Activated CD4-positive, alpha-beta T cell treated with anti-CD3 and anti-CD28 coated beads for 36 hours (primary cell): ENCODE measurements at places on chromosomes 13 and 19. TPM values are rescaled to one million over a fixed set of nuclear protein-coding genes. Genes with fewer than 3 reads are reported as not detected.

DNA sequence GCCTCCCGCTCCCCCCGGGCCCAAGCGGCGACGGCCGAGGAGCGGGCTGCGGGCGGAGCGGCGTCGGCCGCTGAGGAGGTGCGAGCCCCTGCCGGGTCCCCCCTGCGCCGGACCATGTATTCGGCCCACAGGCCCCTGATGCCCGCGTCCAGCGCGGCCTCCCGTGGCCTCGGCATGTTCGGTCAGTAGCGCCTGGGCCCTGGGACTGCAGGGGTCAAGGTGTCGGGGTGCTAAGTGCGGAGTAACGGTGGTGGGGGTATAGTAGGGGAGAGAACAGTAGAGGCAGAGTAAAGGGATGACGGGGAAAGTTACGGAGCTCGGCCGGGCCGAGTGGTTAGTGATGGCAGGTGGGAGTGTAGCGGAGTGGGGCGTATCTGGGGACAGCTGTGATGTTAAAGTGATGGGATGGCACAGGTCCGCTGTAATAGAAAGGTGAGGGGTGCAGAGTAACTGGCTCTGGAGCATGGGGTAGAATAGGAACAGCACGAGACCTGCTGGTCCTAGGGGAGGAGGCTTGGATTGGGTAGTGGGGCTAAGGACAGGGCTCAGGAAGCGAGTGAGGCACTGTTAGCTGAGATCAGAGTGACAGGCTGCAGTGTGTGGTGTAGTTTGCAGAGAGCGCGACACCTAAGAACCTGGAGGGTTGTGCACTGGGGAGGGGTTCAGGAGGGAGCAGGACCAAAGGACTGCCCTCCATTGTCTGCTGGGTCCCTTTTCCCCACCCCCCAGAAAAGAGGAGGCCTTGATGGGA lies 15.7 kb downstream of the CIC start:
- peak; percentile 52 for DNase-seq

The APOC4 gene
- not detected for total RNA-seq

GRCh38 chr19:47353307-47353712 lies 4.2 kb downstream of the DHX34 start:
- DNase-seq = no peak

DNA sequence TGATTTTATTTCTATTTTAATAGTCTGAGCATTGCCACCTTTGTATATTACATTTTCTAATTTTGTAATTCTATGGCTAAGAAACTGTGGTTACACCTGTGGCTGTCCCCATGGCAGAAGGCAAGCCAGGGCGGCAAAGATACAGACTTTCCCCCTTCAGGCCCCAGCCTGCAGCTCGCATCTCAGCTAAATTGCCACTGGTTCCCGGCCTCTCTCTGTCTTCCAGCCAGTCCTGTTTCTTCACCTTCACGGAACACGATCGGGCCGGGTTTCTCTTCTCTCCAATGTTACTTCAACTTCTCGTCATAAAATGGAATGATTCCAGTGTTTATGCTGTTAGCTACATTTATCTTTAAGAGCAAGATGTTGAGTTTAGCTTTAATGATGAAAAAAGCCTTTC lies 124.5 kb upstream of the ZNF507 start:
- no peak for DNase-seq

The SMIM44 gene
- not detected for total RNA-seq

DNA sequence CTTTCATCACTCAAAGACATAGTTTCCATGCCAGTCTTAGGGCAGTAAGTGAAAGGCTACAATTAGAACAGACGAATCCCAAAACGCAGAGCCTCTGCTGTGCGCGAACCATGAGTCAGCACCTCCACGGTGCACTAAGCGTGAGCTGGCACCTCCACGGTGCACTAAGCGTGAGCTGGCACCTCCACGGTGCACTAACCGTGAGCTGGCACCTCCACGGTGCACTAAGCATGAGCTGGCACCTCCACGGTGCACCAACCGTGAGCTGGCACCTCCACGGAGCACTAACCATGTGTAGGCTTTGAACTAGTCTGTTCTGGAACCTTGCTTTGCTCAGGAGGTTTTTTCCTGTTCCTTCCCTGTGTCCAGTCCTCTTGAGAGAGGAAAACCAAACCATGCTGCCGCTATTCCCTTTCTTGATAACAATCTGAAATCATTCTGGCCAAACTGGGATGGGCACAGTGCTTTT lies 120.6 kb downstream of the IRS2 start:
- DNase-seq = no peak

The C19orf53 gene
- total RNA-seq = 142 TPM

The LILRB4 gene
- not detected for total RNA-seq

- DNase-seq = peak; percentile 42
These were observed 4.0 kb downstream of the COL5A3 start for GRCh38 chr19:10006335-10006708.

The IGFL1 gene
- total RNA-seq = not detected

The GAPDHS gene
- total RNA-seq = not detected

The TJP3 gene
- total RNA-seq = 1.0 TPM

GRCh38 chr13:43077906-43078305 lies 54.5 kb downstream of the DNAJC15 start:
- no peak for DNase-seq

- DNase-seq = no peak
These were observed 24.7 kb downstream of the URI1 start for GRCh38 chr19:29966588-29967249.

The KANK3 gene
- total RNA-seq = 1.1 TPM

The ZNF99 gene
- total RNA-seq = not detected

DNA sequence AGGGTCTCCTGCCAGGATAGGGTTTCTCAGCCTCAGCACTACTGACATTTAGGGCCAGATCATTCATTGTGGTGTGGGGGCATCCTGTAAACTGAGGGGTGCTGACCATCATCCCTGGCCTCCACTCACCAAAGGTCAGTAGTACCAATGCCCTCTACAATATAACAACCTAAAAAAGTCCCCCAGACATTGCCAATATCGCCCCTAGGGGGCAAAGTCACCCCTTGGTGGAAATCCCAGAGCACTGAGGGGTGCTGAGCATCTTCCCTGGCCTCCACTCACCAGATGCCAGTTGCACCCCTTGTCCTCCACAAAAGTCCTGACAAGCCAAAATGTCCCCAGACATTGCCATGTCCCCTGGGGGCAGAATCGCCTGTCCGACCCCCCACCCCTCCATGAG lies 21.6 kb downstream of the CPAMD8 start:
- DNase-seq = no peak

DNA sequence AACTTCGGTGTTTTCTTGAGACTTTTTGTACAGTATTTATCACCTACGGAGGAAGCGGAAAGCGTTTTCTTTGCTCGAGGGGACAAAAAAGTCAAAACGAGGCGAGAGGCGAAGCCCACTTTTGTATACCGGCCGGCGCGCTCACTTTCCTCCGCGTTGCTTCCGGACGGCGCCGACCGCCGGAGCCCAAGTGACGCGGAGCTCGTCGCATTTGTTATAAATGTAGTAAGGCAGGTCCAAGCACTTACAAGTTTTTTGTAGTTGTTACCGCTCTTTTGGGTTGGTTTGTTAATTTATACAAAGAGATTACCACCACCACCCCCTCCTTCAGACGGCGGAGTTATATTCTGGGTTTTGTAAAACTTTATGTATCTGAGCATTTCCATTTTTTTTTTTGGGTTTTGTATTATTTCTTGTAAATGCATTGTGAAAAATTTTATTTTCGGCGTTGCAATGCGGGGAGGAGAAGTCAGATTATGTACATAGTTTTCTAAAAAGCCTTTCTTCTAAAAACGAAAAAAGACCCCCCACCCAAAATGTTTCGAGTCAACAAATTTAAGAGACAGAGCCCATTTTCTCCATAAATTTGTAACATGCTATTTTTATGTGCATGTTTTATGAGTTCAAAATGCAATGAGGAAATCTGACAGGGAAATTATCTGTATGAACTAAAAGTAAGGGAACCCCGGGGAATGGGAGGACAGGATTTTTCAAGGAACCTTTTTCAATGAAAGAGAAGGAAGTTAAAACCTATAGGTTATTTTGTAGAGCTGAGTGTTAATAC lies 2.3 kb downstream of the SOX1 start:
- DNase-seq = no peak

DNA sequence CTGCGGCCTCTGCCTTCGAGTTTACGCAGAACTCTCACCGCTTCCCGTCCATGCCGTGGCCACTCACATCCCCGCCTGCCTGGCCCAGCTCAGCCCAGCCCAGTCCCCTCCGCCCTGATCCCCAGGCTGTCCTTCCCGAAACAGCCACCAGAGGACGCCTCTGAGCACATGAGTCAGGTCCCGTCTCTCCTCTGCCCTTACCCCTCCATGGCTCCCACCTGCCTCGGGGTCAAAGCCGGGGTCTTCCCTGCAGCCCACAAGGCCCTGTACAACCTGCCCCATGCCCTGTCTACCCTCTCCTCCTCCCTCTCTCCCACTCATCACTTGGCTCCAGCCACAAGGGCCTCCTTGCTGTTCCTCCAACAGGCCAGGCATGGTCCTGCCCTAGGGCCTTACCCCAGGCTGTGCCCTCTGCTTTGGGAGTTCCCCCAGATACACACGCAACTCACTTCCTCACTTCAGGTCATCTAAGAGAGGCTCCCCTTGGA lies 8.1 kb upstream of the SEMA6B start:
- DNase-seq = peak; percentile 85

DNA sequence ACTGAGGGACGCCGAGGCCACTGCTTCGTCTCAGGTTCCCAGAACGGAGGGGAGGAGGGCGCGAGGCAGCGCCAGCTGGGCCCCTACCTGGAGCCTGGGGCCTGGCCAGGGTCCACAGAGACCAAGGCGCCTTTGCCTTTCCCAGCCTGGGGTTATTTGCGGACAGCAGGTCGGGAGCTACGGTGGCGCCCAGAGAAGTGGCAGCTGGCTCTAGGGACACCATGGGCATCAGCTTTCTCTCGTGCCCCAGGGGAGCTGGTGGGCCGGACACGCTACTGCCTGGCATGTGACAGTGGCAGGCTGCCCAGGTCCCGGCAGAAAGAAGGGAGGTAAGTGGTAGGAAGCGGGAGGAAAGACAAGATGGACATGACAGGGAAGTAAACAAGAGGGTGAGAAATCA lies 19.0 kb downstream of the AKT2 start:
- DNase-seq = no peak

- DNase-seq = no peak
These were observed 86.9 kb downstream of the SLC15A1 start for GRCh38 chr13:98665638-98665995.

GRCh38 chr19:11200015-11200574 lies 2.8 kb upstream of the KANK2 start:
- no peak for DNase-seq

GRCh38 chr13:112131713-112132113 lies 64.8 kb downstream of the SOX1 start:
- no peak for DNase-seq

The CYP4F11 gene
- total RNA-seq = not detected

- DNase-seq = peak; percentile 37
These were observed 41.7 kb downstream of the ZNF85 start for GRCh38 chr19:20964798-20965197.

DNA sequence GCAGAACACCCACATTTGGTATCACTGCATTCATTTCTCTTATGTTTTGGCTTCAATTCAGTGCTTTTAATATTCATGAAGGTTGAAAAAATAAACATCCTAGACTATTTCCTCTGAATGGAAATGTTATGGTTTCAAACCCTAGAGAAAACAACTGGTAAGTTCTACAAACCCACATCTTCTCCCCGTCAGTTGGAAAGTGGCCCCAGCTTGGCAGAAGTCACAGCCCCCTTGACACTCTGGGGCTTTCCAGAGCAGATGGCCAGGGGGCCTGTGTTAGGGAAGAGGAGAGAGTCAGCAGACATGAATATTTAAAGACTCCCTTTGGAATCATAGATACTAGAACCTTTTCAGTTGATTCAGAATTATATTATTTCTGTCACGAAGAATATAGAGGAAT lies 123.9 kb downstream of the SHISA2 start:
- no peak for DNase-seq

The S1PR5 gene
- total RNA-seq = 0.07 TPM

GRCh38 chr13:57056601-57057180 lies 84.0 kb upstream of the PRR20A start:
- DNase-seq = no peak
